ENCODE measurements at places on chromosomes 1 and 21. TPM values are rescaled to one million over a fixed set of nuclear protein-coding genes. Genes with fewer than 3 reads are reported as not detected.

Gene OR10J1
- total RNA-seq: not detected

Gene ZNF593OS
- total RNA-seq: not detected

Gene OR2T29
- total RNA-seq: not detected

Gene OR2AK2
- not detected for total RNA-seq

Gene GPR153
- 1.5 TPM for total RNA-seq

Gene SFN
- 0.62 TPM for total RNA-seq

Gene TCHH
- 0.02 TPM for total RNA-seq

Gene FMN2
- not detected for total RNA-seq

Gene TAF13
- 21.6 TPM for total RNA-seq

Gene DIO1
- total RNA-seq: not detected

Gene FUBP1
- 262 TPM for total RNA-seq

Gene SLC44A3
- not detected for total RNA-seq

Gene SPATC1L
- 14.7 TPM for total RNA-seq

Gene FCRL6
- not detected for total RNA-seq

Gene ILDR2
- total RNA-seq: 18.5 TPM

Gene ST6GALNAC5
- total RNA-seq: not detected

Gene HEYL
- 0.73 TPM for total RNA-seq

Gene DDAH1
- not detected for total RNA-seq

Gene PIK3C2B
- total RNA-seq: 18.5 TPM

Gene HSF2BP
- 0.97 TPM for total RNA-seq

Gene LEMD1
- total RNA-seq: not detected

Gene EFNA4
- total RNA-seq: 9.2 TPM

Gene TDRD10
- not detected for total RNA-seq

Gene SDF4
- total RNA-seq: 164 TPM

Gene CTSS
- 42.0 TPM for total RNA-seq

Gene FNDC5
- total RNA-seq: not detected

Gene LCE1E
- not detected for total RNA-seq

Gene DISP1
- 2.0 TPM for total RNA-seq

Gene B3GALT2
- total RNA-seq: not detected

Gene PITHD1
- 71.4 TPM for total RNA-seq
